Stimulated activated CD4-positive, alpha-beta T cell treated with anti-CD3 and anti-CD28 coated beads, Interleukin-15, amount 100 ng/mL, for 1 hour (primary cell): ENCODE measurements at places on chromosomes 13 and 19.
A peak's percentile ranks its signal among the peaks of the same experiment; 100 is the strongest.

- DNase-seq = no peak
Measured at GRCh38 chr13:83100237-83100636, 782.0 kb downstream of the SLITRK1 start.

DNA sequence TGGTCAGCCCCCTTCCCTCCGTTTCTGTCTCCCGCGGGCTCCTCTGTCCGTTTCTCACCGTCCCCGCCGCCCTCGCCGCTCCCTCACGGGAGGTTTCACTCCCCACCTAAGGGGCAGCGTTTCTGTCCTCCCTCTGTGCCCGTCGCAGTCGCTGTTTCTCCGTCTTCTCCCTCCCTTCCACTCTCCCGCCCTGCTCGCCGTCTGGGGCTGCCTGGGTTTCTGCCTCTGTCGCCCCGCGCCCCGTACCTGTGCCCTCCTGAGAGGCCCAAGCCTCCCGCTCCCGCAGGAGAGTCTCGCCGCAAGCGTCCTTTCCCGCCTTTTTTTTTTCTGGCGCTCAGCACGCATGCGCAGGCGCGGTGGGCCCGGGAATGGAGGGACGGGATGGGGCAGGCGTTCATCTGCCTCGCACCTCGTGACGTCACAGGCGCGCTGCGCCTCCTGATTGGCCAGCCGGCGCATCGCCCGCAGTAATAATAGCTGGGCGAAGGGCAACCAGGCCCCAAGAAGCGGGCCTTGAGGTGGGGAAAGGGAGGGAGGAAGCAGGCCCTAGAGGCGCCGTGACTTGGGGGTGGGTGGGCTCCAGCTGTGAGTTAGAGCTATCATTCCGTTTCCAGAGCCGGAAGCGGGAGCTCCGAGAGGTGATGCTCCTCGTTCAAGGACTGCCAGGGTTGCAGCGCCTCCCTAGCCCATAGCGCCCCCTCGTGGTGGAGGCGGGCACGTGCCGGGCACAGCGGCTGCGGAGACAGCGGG is 15.4 kb downstream of the SSC5D start:
- peak; percentile 87 for DNase-seq

- no peak for DNase-seq
Measured at GRCh38 chr13:45603338-45603737, 12.2 kb downstream of the ERICH6B start.

GRCh38 chr19:44131955-44132354 is 9.4 kb upstream of the ZNF234 start:
- no peak for DNase-seq
